ENCODE measurements at places on chromosomes 5 and 9. TPM values are rescaled to one million over a fixed set of nuclear protein-coding genes. Genes with fewer than 3 reads are reported as not detected.

The EPB41L4A gene
- total RNA-seq, result under 0.01 TPM

The PLPP7 gene
- total RNA-seq, result 0.54 TPM

The GFI1B gene
- total RNA-seq, result not detected

The ISL1 gene
- total RNA-seq, result not detected

DNA sequence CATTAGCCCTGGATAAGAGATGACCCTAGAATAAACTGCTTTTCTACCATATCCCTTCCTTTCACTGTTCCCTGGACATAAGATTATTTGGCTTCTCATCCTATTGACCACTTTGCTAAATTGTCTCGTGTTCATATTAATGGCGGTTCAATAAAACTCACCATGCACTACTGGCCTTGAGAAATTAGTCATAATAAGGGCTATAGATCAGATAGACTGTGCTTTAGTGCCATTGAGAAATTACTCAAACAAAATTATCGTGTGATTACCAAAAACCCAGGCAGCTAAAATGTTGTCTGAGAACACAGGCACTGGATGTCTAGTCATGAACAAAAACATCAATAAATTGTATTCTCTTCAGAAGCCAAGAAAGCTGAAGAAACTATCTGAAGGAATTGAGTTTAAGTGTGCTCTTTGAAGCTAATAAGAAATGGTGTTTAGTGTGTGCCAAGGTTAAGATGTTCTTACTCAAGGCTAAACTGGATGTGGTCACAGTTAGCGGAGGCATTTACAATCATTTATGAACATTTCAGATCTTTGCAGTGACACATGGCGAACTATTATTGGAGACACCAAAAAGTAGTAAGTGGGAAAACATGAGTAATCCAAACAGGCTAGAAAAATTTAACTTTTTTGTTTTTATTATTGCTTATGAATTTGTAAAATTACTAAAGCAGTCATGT is 460.4 kb upstream of the RORB start:
- H3K36me3 ChIP-seq, result no peaks in the 10 kb centered on the region
- no peak overlapping the region for H3K27ac ChIP-seq
- no peaks in the 10 kb centered on the region for H3K27me3 ChIP-seq
- no peak overlapping the region for H3K4me3 ChIP-seq
- no peaks in the 10 kb centered on the region for H3K4me1 ChIP-seq
- no peak for DNase-seq

GRCh38 chr5:10825897-10826644 is 65.0 kb upstream of the DAP start:
- H3K36me3 ChIP-seq, result no peaks in the 10 kb centered on the region
- no peak overlapping the region for H3K4me3 ChIP-seq
- H3K27me3 ChIP-seq, result no peaks in the 10 kb centered on the region
- no peak for DNase-seq
- no peak overlapping the region for H3K27ac ChIP-seq
